Renal cortex interstitium (tissue), 15 donors: ENCODE measurements at places on chromosomes 12 and 14. TPM values are rescaled to one million over a fixed set of nuclear protein-coding genes. Genes with fewer than 3 reads are reported as not detected.

CFAP54 gene
- polyA plus RNA-seq = 4.6 TPM

DNA sequence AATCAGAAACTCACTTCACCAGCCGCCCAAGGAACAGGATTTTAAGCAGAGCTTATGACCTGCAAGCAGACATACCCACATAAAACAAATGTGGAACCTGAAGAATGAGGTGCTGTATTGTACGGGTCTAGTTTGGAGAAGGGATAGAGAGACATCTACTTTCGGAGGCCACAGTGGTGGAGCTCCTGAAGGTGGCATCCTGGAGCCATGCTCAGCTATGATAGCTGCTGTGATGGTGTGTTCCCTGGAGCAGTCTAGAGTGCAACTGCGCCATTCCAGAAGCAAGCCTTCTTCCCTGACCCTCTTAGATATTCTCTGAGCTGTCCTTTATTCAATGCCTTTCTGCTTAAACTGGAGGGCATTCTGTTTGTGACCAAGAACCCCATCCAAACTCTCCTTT, 402.6 kb downstream of the FUT8 start:
- DNase-seq = no peak

- peak; percentile 88 for DNase-seq
Observed at GRCh38 chr12:65536876-65537681, 258.6 kb downstream of the MSRB3 start.

TMBIM6 gene
- 739 TPM for polyA plus RNA-seq

DNA sequence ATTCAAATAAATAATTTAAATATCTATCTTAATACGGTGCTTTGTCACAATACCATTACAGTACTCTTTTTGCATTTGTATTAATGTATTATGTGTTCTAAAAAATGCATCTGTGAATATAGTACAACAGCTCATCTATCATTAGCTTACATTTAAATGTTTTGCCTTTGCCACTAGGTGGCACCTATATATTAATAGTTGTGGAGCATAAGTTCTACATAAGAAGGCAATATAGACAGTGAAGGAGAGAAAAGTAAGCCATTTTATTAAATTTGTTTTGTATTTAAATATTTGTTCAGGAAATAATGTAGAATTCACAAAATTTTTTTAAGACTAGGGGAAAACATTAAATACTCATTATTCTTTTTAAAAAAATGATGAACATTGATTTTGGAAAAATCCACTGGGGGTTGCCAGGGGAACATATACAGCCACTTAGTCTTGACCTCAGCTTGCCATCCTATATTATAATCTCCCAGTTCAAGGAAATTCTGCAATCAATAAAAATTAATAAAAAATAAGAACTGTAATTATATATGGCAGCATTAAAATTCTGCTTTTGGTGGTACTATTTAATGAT, 9.8 kb downstream of the CCER1 start:
- DNase-seq = no peak

LRP1 gene
- polyA plus RNA-seq = 84.0 TPM

CFL2 gene
- polyA plus RNA-seq = 80.8 TPM

TCHP gene
- 27.8 TPM for polyA plus RNA-seq

FAM90A1 gene
- 1.6 TPM for polyA plus RNA-seq

DNA sequence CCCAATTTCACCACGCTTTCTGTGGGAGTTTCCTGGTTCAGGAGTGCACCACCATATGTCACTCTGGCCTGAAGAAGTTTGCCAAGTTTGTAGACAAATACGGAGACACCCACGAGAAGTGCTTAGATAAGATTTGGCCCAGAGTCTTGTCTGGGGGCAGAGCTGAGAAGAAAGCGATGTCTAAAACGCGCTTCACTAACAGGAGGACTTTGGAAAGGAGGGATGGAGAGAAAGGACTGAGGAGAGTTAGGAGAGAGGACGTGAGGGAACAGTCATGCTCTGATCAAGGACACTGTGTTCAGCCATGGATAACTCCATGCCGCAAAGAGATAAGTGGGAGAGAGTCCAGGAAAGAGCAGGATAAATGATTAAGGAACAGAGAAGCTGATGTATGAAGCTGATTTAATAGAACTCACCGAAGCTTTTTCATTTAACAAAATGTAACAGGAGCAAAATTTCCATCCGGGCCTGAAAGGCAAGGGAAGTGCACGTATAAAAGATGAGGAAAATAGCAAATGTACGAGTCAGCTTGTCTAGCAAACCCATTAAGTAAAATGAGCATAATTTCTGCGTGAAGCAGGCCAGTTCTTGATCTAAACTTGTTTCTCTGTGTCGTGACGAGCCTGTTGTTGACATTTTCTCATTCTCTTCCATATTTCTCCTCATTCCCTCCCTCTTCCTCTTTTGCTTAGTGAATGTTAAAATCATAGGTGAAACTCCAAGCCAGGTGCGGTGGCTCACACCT, 23.4 kb upstream of the MAP3K9 start:
- DNase-seq = no peak

PLEKHD1 gene
- polyA plus RNA-seq = 4.4 TPM

TFCP2 gene
- 54.1 TPM for polyA plus RNA-seq

- no peak for DNase-seq
Observed at GRCh38 chr12:57156701-57157403, 9.4 kb upstream of the LRP1-AS start.

DNA sequence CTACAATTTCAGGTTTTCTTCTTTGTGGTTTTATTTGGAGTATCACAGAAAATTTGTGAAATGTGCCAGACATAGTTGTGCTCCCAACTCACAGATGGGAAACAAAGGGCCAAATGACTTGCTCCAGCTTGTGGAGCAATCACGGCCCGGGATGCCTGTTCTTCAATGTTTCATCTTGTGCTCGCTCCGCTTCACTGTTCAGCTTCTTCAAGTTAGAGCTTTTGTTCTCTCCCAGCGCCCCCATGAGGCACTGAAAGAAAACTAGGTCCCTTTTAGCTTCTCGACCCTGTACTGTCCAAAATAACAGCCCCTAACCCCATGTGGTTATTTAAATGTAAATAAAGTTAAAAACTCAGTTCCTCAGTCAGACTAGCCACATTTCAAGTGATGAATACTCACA, 187.9 kb upstream of the STXBP6 start:
- no peak for DNase-seq

- no peak for DNase-seq
Observed at GRCh38 chr14:105082703-105083102, 17.5 kb upstream of the GPR132 start.

GRCh38 chr14:101705733-101706508, 55.6 kb upstream of the PPP2R5C start:
- no peak for DNase-seq

DNA sequence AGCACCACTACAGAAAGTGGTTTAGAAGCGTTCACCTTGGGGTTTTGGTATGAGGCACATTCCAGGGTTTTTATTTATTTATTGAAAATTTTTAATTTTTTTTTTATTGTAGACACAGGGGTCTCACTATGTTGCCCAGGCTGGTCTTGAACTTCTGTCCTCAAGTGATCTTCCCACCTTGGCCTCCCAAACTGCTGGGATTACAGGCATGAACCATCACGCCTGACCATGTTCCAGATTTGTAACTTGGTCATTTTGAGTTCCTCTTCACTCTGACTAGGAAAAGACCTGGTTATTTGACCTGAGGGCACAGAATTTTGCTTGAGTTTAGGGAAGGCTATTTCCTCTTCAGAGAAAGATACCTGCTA, 3.1 kb downstream of the MLEC start:
- no peak for DNase-seq

- no peak for DNase-seq
Observed at GRCh38 chr14:33956640-33957039, 5.8 kb upstream of the EGLN3 start.

DNA sequence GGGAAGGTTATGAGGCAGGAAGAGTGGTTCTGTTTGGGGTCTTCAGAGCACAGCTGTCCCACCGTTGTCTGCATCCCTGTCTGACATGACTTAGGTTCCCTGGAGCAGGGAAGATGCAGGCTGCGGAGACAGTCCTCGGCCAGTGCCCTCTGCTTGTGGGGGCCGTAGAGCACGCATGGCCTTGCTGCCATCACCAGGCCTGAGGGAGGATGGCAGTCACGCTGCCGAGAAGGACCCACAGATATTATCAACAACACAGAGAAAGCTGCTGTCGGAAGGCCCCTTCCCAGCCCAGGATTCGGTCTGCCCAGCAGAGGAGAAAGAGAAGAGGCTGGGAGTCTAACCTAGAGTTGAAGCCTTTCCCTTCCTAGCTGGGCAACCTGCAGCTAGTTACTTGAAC, 35.0 kb downstream of the ERH start:
- DNase-seq = peak; percentile 20

TSPAN11 gene
- polyA plus RNA-seq = 5.0 TPM
